Motor neuron (in vitro differentiated cells): ENCODE measurements at places on chromosomes 5 and 9. TPM values are rescaled to one million over a fixed set of nuclear protein-coding genes. Genes with fewer than 3 reads are reported as not detected.

GRCh38 chr9:137397675-137398423 is 25.1 kb downstream of the EXD3 start:
- no peak for ATAC-seq

The PCDHA4 gene
- 20.2 and 20.4 TPM in 2 replicates for total RNA-seq

- ATAC-seq, result no peak
These were observed 290.0 kb upstream of the PIK3R1 start for GRCh38 chr5:67925511-67925910.

The RASEF gene
- 1.3 and 1.4 TPM in 2 replicates for total RNA-seq

DNA sequence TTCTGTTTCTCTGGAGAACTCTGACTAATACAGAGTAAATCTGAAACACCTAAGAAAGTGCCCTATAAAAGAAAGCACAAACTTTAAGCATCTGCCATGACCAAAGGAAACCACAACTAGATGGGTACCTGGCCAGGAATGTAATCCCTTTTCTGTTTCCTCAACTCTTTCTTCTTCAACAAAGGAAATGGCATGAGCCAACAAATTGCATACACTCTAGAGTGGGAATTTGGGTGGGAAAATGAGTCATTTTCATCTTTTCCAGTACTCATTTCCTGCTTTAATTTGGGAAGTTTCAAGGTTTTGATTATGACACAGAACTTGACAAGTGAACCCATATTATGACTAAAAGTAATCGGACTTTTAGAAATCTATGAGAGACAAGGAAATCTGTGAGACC is 349.2 kb upstream of the RORB start:
- ATAC-seq, result no peak

DNA sequence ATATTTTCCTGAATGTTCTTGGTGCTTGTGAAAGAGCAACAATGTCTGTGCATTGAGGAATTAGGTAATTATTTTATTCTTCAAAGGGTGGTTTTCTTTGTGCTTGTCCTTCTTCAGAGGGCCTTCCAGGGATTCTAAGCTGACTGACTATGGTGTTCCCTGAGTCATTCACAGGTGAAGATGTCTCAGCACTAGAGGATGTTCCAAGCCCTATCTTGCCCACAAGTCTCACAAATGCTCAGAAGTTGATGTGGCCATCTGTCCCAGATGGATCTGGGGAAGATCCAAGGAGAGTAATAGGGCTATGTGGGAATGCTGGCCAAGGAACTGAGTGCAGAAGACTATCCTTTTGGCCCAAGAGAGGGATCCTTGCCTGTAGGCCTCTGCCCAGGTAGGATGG is 120.9 kb downstream of the ADAMTSL1 start:
- ATAC-seq, result no peak

The FBN2 gene
- 6.0 and 6.3 TPM in 2 replicates for total RNA-seq

DNA sequence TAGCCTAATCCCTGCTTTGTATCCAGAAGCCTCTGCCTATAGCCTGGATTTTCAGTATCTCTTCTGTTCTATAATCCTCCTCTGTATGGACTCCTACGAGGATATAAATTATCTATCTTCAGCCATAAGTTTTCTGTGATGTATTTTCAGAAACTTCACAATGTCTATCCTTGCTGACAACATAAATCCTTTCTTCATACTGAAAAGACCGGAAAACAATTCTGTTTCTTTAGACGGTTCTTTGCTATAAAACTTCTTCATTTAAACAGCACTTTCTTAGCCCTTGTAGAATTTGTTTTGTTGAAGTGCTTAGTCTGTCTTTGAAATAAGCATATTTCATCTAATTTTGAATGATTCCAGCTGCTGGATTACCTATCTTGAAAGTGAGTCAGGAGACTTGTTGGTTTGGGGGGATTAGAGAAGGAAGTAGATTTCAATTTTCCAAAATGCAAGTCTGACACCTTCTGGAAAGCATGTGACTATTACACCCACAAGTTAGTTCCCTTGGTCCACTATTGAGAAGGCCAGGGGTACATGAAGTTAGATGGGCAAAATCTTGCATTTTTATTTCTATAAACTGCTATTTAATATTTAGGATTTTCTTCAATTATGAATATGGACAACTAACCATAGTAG is 96.3 kb upstream of the RANBP3L start:
- ATAC-seq, result peak; percentile 47

DNA sequence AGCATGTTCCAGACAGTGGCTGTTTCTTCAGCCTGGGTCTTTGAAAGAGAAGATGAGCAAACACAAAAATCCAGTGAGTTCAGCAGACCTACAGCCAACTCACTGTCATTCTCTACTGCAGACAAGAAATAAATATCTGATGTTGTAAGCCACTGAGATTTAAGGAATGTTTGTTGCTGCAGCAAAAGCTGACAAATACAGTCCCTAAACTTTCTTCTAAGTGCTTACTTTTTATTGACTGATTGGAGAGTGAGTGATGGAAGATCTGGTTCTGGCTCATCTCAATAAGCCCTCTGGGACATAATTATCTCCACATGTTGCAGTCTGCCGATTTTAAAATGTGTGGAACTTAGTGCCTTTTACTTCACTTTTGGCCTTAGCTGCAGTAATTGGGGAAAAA is 69.9 kb upstream of the LMNB1 start:
- ATAC-seq, result no peak

DNA sequence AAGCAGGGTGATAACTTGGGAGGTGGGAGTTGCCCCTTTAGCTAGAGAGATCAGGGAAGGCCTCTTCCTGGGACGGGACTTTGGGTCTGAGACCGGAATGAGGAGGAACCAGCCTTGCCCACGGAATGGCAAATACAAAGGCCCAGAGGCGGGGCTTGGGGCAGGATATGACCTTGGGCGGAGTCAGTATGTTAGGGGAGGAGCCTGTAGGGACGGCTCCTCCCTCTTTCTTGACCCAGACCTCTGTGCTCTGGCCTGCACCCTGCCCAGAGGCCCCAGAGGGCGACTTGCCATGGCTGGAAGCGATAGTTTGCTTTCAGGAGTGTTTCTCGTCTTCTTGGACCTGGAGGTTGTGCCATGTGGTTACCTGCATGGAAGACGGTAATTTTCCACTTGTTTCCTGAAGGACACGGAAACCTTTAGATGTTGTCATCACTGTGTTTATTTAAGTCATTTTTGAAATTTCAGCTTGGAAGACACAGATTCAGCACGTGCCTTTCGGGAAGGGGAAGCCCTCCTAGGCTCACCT is 85.6 kb downstream of the DAB2IP start:
- ATAC-seq, result no peak

DNA sequence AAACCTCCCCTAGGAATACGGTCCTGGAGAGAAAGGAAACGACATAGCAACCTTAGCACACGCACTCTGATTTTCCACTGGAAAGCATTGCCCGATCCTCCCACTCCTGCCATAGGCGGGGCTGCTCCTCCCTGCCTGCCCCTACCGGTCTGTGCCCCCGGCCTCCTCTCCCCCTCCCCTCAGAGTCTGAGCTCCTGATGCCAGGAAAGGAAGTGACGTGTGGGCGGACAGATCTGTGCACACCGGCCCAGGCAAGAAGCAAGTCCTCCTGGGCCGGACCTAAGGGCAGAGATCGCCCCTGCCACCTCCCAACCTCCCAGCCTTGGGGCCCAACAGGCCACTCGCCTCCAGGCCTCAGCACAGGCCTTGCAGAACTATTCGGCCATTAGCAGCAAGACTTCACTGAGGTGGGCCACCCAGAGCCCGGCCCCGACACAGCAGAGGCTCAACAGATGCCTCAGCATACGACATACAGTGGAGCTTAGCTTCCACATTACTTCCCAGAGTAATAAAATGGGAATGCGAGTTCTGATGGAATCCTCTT is 7.2 kb downstream of the NINJ1 start:
- peak; percentile 78 for ATAC-seq

- no peak for ATAC-seq
These were observed 180.7 kb downstream of the KDM4C start for GRCh38 chr9:6938447-6938846.

GRCh38 chr5:140106101-140106500 is 7.8 kb upstream of the PURA start:
- no peak for ATAC-seq

DNA sequence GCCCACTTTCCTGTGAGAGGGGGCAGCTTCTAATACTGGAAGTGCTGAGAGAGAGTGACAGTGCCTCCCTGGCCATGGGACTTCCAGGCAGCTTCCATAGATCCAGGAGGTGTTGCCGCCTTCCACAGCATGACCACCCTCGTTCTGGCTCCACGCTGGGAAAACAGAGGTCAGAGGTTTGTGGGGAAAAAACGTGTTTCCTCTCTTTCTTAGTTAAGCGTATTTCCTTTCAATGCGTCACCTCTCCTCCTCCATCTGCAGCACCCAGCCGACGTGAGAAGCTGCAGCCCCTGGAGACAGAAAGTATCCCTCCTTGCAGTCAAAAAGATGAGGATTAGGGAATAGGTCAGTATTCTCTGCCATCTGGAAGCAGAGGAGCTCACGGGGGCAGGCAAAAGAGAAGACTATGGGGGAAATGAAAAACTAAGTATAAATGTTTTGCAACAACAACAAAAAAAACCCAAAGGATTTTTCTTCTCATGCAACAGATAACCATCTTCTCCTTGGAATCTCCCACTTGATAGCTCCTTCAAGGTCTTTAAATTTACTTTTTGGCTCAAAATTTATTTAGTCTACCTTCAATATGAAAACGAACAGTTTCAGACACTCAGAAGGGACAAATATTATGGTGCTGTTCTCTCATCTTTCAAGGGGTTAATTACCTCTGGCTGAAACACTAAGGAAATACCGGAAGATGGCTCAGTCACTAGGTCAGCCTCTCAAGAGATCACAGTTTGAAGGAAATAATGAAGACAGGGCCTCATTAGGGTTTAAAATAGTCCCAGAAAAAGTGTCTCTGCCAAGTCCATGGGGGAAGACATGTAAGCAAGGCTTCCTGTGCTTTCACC is 38.0 kb downstream of the MTMR12 start:
- ATAC-seq, result no peak

- ATAC-seq, result no peak
These were observed 49.0 kb downstream of the PTTG1 start for GRCh38 chr5:160470437-160471361.

GRCh38 chr9:16069671-16070454 is 517.0 kb downstream of the CCDC171 start:
- ATAC-seq, result peak; percentile 74

DNA sequence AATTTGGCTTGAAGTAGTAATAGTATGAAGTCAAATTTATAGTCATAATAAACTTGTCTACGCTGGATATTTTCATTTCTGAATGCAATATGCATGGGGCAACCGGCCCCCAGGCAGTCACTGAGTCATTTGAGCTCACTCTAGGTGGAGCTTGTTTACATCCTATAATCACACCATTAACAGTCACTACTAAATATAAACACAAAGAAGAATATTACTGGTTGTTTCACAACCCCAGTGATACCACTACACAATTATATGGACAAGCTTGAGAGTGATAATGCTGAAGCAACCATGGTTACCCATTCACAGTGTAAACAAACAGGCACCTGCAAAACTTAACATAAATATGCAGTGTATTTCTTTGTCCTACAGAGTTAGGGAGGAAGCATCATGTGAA is 68.7 kb downstream of the MARCHF3 start:
- ATAC-seq, result no peak
